NT2/D1 (cell line): ENCODE measurements at places on chromosomes 5 and 9.

GRCh38 chr5:95048628-95049027 is 236.3 kb downstream of the MCTP1 start:
- no peak for DNase-seq

DNA sequence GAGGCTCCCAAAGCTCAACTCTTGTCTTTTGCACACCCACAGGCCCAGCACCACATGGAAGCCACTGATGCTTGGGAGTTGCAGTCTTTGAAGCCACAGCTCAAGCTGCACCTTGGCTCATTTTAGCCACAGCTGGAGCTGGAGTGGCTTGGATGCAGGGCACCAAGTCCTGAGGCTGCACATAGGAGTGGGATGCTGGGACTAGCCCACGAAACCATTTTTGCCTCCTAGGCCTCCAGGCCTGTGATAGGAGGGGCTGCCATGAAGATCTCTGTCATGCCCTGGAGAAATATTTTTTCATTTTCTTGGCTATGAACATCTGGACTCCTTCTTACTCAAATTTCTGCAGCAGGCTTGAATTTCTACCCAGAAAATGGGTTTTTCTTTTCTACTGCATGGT is 438.5 kb upstream of the TNC start:
- no peak for DNase-seq

DNA sequence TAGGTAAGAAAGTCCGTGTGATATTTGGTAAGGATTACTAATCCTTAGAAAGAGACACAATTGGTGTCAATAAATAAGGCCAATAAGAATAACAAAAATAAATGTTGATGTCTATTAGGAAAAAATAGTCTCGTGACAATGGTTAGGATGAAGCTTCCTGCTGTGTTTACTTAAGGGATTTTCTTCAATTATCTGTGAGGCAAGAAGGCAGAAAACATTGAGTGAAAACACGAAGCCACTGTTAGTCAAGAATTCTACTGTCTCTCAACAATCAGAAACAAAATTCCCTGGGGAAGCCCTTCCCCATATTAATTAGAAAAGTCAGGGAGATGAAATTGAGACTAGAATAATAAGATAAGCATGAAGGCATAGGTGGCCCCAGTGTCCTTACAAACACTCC is 149.0 kb downstream of the SYK start:
- DNase-seq: no peak

DNA sequence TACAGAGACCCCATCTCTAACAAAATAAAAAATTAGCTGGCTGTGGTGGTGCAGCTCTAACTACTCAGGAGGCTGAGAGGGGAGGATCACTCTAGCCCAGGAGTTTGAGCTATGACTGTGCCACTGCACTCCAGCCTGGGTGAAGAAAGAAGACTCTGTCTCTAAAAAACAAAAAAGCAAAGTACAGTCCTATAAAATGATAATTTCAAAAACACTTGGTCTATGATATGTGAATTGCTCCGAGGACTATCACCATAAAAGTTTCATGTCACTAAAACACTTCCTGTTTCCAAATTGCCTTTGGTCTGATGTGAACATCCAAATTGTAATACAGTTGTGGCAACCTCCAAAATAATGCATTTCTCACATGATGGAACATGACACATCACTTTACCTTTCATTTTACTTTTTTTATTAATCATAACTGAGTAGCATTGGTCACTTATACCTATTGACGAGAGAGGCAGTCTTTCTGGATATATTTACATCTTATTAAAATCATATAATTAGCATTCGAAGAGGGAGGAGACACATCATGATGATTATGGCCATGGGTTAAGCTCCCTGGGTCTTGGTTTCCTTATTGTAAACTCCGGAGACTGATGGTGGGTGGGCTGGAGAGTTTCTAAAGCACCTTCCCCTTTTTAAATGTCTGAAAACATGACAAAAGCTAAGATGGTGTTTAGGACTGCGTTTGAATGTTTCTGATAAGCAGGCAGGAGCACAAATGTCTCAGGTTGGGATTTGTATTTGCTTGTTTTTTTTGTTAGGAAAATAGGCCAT is 25.8 kb upstream of the CD180 start:
- DNase-seq: no peak

DNA sequence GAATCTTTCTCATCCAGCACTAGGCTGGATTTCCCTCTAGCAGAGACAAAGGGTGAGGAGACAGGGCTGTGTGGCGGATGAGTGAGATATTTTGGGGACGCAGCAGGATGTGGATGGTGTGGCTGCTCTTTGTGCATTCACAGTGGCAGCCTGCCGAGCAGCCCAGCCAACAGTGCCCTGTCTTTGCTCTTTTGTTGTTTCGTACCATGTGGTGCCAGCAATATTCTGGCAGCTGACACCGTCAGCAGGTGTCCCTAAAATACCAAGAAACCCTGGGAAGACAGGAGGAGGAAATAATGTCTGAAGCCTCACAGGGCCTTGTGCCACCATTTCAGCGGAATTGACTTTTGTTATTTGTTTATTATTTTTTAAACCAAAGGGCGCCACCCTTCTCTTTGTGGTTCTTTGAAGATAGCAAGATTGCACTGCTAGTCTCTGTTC is 141.4 kb downstream of the CCDC192 start:
- no peak for DNase-seq

- no peak for DNase-seq
These were observed 13.4 kb downstream of the ZMAT2 start for GRCh38 chr5:140713562-140714094.

GRCh38 chr5:174545926-174546325 is 178.5 kb upstream of the MSX2 start:
- DNase-seq: no peak

GRCh38 chr9:95071450-95071849 is 246.1 kb downstream of the FANCC start:
- DNase-seq: no peak

GRCh38 chr9:129333617-129334104 is 155.6 kb upstream of the IER5L start:
- DNase-seq: no peak

- no peak for DNase-seq
These were observed 461.3 kb upstream of the RORB start for GRCh38 chr9:74035786-74036185.

- no peak for DNase-seq
These were observed 50.0 kb downstream of the DAPK1 start for GRCh38 chr9:87547671-87548081.

DNA sequence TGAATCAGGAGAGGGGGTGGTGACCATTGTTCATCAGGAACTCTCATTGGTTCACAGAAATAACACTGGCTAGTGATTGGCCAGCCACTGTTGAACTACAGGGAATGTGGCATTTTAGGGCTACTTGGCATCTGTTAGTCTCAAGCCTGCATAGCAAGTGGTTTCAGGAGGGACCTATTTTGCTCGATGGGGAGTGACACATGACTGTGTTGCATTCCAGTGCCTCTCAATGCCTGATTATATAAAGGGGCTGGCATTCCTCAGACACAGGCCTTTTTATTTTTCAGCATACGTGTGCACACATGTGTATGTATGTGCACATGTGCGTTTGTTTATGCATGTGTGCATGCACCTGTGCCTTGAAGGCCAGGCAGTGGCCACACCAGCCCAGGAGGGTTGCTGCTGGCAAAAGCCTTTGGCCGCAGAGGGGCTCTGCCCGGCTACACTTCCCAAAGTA is 23.2 kb downstream of the FGD3 start:
- peak; percentile 92 for DNase-seq

GRCh38 chr5:79962575-79963222 is 28.4 kb downstream of the MTX3 start:
- DNase-seq: no peak

DNA sequence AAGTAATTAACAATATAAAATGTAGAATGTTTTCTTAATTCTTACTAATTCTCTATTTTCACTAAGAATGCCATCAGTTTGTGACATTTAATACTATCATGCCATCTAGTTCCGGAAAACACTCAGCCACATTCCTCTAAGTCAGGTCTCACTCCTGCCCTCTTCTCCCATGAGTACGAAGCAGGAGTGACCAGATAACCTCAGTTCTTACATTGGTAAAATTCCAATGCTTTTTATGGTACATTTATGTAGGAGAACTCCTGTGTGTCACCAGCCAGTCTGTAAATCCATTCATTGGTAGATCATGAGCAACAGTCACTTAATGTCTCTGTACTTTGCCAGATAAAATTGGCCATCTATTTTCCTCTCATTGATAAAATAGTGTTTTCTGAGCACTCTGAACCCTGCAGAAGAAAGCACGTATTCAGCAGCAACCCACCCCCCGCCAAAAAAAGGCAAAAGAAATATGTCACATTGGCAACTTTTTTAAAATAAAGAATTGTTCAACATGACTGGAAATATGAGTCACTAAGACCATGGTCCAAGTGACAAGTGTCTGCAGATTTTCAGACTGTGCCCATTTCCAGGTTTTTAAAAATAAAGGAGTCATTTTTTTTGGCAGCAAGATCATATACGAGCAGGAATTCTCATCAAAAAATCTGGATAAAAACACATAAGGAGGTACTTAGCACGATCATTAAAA is 11.8 kb downstream of the GLIS3 start:
- no peak for DNase-seq

GRCh38 chr9:12185856-12186255 is 507.3 kb upstream of the TYRP1 start:
- DNase-seq: no peak

GRCh38 chr9:77817590-77818311 is 169.6 kb upstream of the GNA14 start:
- no peak for DNase-seq

- DNase-seq: no peak
These were observed 4.8 kb upstream of the ENTPD2 start for GRCh38 chr9:137058521-137059234.

GRCh38 chr5:149680810-149681221 is 49.3 kb upstream of the PPARGC1B start:
- no peak for DNase-seq

GRCh38 chr9:125683486-125683885 is 23.5 kb downstream of the MAPKAP1 start:
- no peak for DNase-seq

GRCh38 chr5:117872798-117873368 is 1115.5 kb downstream of the DTWD2 start:
- DNase-seq: no peak

DNA sequence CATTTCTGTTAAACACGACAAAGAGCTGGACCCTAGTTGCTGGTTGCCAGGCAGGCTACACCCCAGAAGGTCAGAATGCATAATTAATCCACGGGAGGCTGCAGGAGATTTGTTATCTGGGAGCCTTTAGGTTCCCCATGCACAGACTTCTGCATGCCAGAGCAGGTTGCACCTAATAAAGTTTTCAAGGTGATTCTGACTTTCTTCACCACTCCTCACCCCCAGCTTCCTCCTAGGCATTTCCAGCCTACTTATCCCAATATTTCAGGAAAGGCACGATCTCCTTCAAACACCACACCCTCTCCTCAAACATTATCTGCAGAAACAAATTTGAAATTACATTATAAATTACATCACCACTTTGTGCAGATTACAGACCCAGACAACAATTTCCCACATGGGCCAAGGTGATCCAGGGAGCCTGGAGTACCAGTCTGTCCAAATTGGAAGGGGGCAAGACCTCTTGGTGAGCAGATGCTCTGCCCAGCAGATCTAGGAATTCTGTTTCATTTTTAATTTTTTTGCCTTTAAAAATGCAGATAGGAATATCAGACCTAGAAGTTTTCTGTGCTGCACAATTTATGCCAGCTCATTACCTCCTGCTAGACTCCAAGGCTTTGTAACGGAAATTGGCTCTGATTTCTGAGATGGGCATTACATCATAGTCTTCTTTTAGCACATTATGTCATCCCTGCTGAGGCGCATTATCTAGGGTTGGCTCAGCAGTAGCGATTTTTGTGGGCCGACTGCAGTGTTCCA is 363.4 kb upstream of the SLC30A5 start:
- DNase-seq: no peak

DNA sequence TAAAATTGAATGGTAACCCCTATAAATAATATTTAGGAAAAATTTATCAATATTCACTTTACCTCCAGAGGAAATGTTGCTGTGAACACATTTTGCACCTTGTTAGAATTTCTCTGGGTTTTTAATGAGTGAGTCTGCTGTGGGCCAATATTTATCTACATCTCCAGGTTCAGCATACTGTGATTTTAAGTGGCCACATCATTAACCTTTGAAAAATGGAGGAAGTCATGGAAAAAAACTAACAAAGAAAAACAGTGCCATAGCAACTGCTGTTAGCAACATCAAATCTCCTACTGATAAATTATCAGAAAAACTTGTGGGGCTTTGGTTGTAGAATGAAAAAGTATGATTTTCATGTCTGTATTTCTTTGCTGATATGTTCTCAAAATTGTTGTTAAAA is 55.0 kb downstream of the CD180 start:
- DNase-seq: no peak

DNA sequence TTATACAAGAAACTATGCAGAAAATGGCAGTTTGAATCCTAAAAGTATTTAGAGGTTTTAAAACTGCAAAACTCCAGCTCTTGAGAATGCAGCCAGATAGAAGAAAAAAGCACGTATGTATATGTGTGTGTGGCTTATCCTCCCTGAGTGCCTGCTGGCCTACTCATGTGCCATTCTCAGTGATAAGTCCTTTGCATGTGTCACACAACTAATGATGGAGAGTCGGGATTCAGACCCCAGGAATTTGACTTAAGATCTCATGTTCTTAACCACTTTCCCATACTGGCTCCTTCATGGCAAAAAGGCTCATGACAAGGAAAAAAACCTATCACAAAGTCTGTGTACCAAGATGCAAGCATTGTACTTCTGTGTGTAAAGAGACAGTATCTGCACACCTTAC is 26.6 kb downstream of the SMARCA2 start:
- DNase-seq: no peak

DNA sequence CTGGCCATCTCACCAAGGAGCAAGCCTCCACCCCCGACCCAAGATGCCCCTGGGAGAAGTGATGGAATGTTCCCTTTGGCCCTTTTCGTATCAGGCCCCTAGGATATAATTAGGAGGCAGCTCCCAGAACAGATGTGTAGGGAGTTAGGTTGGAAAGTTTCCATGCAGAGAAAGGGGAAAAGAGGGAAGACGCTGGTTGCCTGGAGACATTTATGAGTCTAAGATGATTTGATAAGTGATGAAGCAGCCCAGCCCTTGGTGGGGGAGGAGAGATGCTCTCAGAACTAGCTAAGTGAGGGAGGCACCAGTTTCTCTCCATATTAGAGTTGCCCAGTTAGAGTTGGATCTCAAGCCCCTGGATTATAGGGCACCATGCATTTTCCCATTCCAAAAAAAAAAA is 137.5 kb downstream of the GNA14 start:
- DNase-seq: no peak

DNA sequence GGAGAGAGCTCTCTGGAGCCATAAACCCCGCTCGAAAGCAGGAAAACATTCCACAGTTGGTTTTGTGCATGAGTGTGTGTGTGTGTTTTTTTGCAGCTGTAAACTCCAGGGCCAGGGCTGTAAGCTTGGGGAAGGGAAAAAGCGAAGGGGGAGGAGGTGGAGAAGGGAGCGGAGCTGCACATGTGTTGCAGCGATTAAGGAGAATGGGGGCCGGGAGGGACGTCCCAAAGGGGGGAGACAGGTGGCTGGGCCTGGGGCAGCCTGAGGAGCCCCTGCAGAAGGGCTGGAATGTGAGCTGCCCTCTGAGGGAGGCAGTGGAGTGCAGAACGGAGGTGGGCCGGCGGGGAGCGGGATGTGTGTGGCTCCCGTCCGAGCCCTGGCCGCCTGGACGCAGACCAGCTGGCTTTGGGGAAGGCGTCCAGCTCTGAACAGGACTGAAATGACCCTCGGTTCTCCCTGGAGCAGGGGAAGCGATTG is 2.7 kb upstream of the MYMK start:
- no peak for DNase-seq
